ENCODE measurements at places on chromosomes 1 and 21.

DNA sequence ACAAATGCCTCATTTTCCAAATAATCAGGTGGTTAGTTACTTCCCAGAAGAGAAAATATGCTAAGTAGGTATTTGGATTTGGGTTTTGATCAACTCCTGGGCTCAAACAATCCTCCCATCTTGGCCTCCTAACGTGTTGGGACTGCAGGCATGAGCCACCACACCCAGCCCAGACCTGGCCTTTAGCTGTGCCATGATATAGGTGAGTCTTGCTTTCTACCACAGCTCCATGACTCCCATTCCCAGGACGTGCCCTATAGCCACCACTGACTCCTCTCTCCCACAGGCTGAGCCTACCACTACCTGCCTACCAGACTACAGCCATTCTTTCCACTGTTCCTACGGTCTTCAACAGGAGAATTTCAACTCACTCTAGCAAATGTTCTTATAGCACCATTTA lies 1.8 kb upstream of the SLC1A7 start:
- no peak for DNase-seq

DNA sequence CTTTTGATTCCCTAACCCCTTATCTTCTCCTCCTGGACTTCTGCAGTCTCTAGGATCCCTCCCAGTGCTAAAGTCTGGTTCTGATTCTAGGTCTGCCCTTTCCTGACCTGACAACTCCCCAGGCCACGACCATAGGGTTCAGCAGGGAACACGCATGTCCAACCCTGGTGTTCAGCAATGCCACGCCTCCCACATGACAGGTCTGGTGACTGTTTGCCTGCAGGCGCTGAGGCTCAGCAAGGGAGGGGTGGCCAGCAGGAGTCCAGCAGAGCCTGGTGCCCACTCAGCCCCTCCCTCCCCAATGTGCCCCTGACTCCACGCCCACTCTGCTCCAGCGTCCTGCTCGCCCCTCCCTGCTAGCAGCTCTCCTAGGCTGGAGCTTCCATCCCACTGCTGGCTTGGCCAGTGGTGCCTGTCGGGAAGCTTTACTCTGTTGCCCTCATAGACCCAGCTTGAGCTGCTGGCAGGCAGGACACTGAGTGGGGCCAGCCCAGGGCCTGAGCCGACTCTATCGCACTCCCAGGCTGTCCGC lies 17.3 kb downstream of the SLC9A1 start:
- DNase-seq = peak; percentile 70

DNA sequence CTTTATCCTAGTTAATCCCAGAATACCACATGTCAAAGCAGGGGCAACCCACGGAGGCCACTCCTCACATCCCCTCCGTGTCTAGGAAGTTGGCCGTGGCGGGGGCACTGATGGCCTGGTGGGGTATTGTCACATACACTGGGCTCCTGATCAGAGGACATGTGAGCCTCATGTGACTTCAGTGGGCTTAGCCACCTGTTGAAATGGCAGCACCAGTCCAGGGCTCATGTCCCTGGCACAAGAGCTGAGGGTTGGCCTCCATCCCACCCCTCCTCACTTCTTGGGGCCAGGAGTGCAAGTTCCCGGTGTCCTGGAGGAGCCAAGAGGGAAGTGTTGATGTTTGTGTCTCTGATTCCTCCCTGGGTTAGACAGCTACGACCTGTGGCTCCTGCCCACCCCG lies 313.4 kb downstream of the CAMTA1 start:
- DNase-seq = no peak

- no peak for DNase-seq
These were observed 35.4 kb downstream of the WNT2B start for GRCh38 chr1:112544011-112544688.

DNA sequence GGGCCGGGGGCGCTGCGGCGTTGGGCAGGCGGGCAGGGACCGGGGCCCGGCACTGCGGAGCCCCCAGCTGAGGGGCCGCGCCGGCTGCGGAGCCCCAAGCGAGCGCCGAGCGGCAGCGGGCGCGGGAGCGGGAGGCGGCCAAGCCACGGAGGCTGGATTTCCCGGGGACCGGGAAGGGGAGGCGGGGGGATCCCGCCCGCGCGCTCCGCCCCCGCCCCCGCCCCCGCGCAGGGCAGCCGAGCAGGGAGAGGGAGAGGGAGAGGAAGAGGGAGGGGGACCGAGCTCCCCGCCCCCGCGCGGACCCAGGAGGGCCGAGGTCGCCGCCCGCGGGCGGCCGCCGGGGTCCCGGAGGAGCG lies at the start of gene DLGAP3:
Gene DLGAP3 (minus strand): TSS at position 154 of the 356 bp plus-strand sequence. CDS start 24,267 bp downstream, outside the sequence.
- no peak for DNase-seq

GRCh38 chr1:60889709-60890108 lies 192.7 kb upstream of the NFIA start:
- DNase-seq = no peak

GRCh38 chr1:62294261-62294660 lies 25.0 kb downstream of the KANK4 start:
- no peak for DNase-seq

DNA sequence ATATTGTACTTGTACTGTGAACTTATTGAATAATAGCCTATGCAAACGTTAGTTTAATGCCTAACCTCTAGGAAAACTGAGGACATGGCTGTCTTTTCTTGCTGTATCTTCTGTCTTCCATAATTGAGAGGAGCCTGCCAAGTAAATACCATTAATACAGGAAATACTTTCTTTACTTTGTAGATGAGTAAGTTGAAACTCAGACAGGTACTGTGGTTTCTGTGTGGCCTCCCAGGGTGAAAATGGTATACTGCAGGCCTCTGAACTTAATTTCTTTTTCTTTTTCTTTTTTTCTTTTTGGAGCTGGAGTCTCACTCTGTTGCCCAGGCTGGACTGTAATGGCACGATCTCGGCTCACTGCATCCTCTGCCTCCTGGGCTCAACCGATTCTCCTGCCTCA lies 208.8 kb upstream of the ADGRL4 start:
- DNase-seq = no peak

- no peak for DNase-seq
These were observed 27.2 kb downstream of the AK5 start for GRCh38 chr1:77308889-77309621.

DNA sequence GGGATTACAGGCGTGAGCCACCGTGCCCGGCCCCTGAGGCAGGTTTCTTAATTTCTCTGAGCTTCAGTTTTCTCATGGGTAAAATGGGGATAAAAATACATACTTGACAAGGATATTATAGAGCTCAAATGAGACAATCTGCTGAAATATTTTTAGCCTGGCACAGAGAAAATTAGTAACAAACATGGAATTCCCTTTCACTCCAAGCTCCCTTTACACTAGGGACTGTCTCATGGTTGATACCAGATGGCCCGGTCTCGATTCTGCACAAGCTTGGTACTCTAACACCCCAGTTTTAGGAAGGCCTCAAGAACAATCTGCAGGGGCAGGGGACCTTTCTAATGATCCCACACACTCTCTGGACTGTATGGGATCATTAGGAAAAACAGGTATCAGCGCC lies 671.7 kb downstream of the SMYD3 start:
- DNase-seq = no peak

DNA sequence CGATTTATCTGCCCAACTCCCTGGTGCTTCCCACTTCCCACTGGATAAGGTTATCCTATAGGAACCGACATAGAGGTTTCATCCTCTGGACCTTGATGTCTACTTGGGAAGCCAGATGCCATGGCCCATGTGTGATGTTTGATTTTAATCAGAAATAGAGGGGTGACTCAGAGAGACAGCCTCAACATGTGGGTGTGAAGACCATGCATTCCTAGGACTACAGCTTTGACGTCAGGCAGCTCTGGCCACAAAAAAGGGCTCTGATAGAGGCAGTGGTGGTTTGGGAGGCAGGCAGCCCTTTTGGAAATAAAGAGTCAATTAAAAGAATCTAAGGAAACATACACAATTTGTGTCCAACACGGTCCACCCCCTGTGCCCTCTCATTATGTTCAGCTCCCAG lies 5.2 kb upstream of the SH2D2A start:
- no peak for DNase-seq

DNA sequence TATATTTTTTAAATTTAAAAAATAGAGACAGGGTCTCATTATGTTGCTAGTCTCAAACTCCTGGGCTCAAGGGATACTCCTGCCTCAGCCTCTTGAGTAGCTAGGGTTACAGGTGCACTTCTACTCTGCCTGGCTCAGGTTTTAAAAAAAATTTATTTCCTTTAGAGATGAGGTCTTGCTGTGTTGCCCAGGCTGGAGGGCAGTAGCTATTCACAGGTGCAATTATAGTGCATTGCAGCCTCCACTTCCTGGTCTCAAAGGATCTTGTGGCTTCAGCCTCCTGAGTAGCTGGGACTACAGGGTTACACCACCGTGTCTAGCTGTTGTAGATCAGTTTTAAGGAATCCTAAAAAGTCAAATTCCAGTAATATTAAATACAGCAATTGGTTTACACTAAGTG lies 5.0 kb downstream of the RNF11 start:
- no peak for DNase-seq

GRCh38 chr1:11914024-11914423 lies 12.2 kb downstream of the KIAA2013 start:
- DNase-seq = no peak

DNA sequence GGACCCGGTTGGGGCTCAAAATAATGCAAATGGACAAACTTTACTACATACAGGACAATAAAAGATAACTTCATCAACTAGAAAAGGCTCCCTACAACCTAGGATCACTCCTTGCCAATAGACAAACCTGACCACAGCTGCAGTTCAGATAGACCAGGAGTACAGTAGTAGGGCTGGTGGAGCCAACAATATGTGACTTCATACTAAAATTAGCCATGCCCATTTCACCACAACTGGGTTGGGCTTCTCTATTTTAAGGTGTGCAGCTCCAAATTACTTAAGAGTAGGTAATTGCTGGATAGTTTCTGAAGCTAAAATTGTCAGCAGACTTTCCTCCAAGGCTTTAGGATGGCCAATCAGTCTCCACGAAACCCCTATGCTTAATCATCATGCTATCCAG lies 3.9 kb downstream of the DENND1B start:
- DNase-seq = peak; percentile 29

GRCh38 chr21:36806103-36806502 lies 107.2 kb downstream of the SIM2 start:
- no peak for DNase-seq

DNA sequence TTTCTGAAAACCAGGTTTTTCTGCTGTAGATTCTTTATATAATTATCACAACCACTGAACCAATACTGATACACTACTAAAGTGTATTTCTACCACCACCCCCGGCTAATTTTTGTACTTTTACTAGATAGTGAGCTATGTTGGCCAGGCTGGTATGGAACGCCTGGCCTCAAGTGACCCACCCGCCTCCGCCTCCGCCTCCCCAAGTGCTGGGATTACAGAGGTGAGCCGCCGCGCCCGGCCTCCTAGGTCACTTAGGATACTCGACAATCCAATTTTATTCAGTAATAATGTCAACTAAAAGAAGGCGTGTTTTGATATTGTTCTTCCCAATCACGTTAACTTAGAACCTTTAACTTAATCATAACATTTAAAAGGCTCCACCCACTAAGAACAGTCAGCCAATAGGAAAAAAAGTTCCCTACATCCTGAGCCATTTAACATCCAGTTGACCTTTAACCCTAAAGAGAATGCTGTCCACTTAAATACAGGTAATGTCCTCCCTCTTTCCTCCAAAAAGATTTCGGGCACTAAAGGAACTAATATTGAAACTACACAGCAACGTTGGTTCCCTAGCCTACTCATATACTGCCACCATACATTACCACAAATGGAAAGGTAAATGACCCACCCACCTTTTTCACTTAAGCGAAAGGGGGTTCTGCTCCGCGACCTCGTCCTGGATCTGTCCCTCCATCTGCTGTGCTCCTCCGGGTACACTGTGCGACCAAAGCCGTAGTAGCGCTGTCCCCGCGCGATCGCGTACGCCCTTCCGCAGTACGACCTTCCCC lies 1.2 kb downstream of the RSRP1 start:
- no peak for DNase-seq

- DNase-seq = no peak
These were observed 6.2 kb upstream of the SLC37A1 start for GRCh38 chr21:42507418-42507817.

- no peak for DNase-seq
These were observed 10.9 kb downstream of the NR5A2 start for GRCh38 chr1:200038325-200038980.

DNA sequence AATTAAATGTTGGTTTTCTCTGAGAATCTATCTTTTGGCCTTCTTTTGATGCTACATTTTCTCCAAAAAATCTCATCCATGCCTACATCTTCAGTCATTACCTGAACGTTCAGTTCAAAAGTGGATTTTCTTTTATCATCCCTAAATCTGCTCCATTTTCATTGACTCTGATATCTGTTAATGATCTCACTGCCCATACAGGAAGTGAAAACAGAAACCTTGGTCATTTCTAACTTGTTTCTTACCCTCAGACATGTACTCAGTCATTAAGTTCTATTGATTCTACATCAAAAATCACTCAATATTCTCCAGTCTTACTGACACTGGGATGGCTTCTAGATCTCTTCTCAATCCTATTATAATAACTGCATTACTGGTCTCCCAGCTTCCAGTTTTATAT lies 22.7 kb downstream of the PRKACB start:
- DNase-seq = no peak

DNA sequence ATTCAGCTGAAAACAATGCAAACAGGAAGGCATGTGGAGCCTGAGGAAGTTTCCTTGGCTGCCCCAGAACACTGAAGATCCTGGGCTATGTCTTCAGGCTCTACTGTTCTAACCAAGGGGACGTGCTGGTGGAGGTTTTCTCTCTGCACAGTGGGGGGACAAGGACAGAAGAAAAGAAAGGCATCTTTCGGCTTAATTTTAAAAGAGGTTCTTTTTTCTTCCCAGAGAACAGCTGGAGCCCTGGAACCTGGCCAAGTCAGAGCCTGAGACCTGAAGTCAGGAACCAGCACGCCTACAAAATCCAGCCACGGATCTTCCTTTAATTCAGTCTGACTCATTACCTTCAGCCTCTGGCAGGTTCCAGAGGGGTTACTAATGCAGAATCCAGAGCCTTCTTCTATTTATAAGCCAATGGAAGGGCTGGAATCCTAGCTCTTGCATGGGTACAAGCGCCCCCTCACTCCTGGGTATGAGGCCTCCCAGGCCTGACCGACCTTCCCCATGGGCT lies 19.8 kb downstream of the CTNNBIP1 start:
- DNase-seq = peak; percentile 74

DNA sequence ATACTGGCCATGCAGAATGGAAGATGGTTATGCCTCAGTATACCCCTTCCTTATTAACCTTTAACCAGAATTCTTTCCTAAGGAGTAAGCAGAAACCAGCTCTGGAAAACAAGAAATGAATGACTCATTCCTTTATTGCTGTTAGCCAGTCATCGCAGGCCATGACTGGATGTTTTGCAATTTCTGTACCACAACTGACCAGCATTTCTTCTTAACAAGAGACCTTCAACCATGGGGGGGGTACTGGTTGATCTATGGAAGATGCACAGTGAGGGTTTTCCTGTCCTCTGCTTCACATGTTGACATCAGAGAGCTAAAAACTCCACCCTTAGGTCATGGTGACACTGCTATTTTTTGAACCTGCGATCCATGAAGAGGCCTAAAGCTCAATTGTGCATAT lies 28.0 kb upstream of the RNF2 start:
- DNase-seq = no peak

DNA sequence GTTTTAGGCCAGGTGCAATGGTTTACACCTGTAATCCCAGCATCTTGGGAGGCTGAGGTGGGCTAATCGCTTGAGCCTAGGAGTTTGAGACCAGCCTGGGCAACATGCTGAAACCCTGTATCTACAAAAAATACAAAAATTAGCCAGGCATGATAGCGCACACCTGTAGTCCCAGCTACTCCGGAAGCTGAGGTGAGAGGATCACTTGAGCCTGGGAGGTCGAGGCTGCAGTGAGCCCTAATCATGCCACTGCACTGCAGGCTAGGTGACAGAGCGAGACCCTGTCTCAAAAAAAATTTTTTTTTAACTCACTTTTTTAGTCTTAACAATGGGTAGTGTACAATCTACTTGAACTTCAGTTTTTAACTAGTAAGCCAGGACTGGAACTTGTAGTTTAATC lies 137.5 kb downstream of the HS2ST1 start:
- no peak for DNase-seq
